ENCODE measurements at places on chromosomes 3 and 15. TPM values are rescaled to one million over a fixed set of nuclear protein-coding genes. Genes with fewer than 3 reads are reported as not detected.

Gene UROC1
- not detected for total RNA-seq

Gene C3orf85
- not detected for total RNA-seq

Gene C3orf20
- total RNA-seq = 0.34 TPM

Gene POLQ
- total RNA-seq = 0.97 TPM

Gene ACAD11
- total RNA-seq = 26.9 TPM

Gene ATP13A4
- 8.8 TPM for total RNA-seq

Gene ANKDD1A
- total RNA-seq = 2.6 TPM

Gene CYP11A1
- total RNA-seq = not detected

Gene CRYGS
- total RNA-seq = 10.3 TPM

Gene DPPA2
- total RNA-seq = not detected

Gene GOLGA6L9
- total RNA-seq = 3.1 TPM

Gene NPAP1
- total RNA-seq = not detected

Gene TMEM207
- total RNA-seq = not detected

Gene SPESP1
- total RNA-seq = 1.1 TPM

Gene MB21D2
- 0.15 TPM for total RNA-seq

Gene GASK1A
- 0.15 TPM for total RNA-seq

Gene CFAP20DC
- 0.83 TPM for total RNA-seq

Gene COLQ
- 1.9 TPM for total RNA-seq

Gene C3orf52
- 3.9 TPM for total RNA-seq

Gene NEO1
- total RNA-seq = 3.9 TPM

Gene GABRR3
- not detected for total RNA-seq

Gene GOLGA8R
- 4.8 TPM for total RNA-seq

Gene LTK
- 4.4 TPM for total RNA-seq

Gene CCR1
- total RNA-seq = 1.1 TPM

Gene RTP1
- total RNA-seq = not detected

Gene ACTR8
- total RNA-seq = 45.9 TPM

Gene CLCN2
- 8.1 TPM for total RNA-seq

Gene GMNC
- not detected for total RNA-seq

Gene ADAMTS7
- total RNA-seq = 16.6 TPM

Gene MESD
- total RNA-seq = 35.3 TPM

Gene ZNF774
- total RNA-seq = 1.4 TPM

Gene SLC24A5
- total RNA-seq = not detected

Gene ISLR2
- not detected for total RNA-seq

Gene NR2E3
- not detected for total RNA-seq

Gene DAPK2
- total RNA-seq = 31.0 TPM

Gene EIF4A2
- 490 TPM for total RNA-seq

Gene ARRDC4
- total RNA-seq = 1.1 TPM

Gene USP50
- 0.34 TPM for total RNA-seq

Gene TM4SF1
- total RNA-seq = not detected

Gene ST8SIA2
- total RNA-seq = not detected

Gene TERB2
- not detected for total RNA-seq

Gene ROPN1B
- total RNA-seq = not detected

Gene FES
- 42.0 TPM for total RNA-seq

Gene SLC6A11
- total RNA-seq = not detected

Gene SLC22A14
- total RNA-seq = not detected

Gene BNC1
- not detected for total RNA-seq

Gene IGF2BP2
- total RNA-seq = not detected

Gene KBTBD13
- total RNA-seq = not detected

Gene SAMMSON
- total RNA-seq = not detected

Gene DGKG
- 10.9 TPM for total RNA-seq

Gene TIMP4
- not detected for total RNA-seq

Gene BMF
- 344 TPM for total RNA-seq

Measured in B cell (primary cell).